ENCODE measurements at places on chromosomes 6 and 20.

- DNase-seq: no peak
Observed at GRCh38 chr6:39209360-39209811, 19.9 kb downstream of the KCNK5 start.

GRCh38 chr6:2225422-2226392 is 19.7 kb downstream of the GMDS start:
- no peak for DNase-seq

DNA sequence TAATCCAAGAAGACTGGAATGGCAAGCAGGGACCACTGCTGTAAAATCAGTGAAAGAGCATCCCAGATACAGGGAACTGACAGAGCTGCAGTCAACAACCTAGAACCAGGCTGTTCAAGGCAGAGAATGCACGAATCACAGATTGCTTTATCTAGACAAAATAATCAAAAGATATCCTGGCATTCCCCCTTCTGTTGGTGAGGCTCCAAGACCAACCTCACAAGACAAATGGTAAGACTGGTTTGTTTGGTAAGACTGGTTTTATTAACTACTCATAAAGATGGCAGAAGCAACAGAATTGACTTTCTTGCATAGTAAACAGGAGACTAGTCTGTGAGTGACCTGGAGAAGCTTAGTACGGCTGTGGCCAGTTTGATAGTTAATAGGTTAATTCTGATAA is 88.8 kb upstream of the AHI1 start:
- no peak for DNase-seq

- DNase-seq: peak; percentile 26
Observed at GRCh38 chr6:117601811-117602150, 530 bp downstream of the GOPC start.

- DNase-seq: no peak
Observed at GRCh38 chr6:15623276-15624116, 39.3 kb downstream of the DTNBP1 start.

DNA sequence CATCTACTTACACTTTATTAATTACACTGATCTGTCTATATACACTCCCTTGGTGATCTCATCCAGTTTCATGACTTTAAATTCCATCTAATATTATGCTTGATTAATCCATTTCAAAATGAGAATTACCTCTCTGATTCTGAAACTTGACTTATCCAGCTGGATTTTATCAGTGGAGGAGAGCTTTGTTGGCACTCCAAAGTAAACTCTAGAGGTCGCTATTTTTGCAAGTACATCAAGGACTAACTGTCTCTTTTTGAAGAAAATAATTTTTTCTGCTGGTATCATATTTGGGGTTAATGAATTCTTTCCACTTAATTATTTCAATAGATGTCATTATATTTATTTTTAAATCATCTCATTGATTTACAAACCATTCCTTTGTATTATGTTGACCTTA is 630.3 kb upstream of the MAN1A1 start:
- no peak for DNase-seq

- DNase-seq: no peak
Observed at GRCh38 chr6:96563853-96564252, 925 bp downstream of the FHL5 start.

DNA sequence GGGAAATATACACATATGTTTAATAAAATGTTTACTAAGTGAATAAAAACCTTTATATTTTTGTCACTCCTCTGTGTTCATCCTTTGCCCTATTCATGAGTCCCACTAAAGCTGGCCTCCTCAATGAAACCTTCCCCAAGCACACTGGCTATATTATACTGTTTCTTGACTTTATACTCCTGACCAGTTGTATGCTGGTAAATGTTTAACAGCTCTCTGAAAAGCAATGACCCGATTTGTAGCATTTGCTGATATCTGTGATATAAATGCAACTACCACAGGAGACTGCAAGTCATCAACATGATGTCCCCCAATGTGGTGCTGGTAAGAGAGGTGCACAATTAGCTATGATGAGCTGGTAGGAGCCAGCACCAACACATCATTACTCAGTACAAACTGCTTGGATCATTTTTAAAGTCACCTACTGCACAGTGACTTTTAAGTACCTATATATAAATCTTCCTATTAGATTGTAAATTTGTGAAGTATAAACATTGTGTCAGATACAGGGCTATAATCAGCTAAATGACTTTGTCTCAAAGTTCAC is 64.6 kb upstream of the MCM9 start:
- DNase-seq: no peak

GRCh38 chr6:56946368-56946767 is 8.5 kb upstream of the BEND6 start:
- DNase-seq: no peak

DNA sequence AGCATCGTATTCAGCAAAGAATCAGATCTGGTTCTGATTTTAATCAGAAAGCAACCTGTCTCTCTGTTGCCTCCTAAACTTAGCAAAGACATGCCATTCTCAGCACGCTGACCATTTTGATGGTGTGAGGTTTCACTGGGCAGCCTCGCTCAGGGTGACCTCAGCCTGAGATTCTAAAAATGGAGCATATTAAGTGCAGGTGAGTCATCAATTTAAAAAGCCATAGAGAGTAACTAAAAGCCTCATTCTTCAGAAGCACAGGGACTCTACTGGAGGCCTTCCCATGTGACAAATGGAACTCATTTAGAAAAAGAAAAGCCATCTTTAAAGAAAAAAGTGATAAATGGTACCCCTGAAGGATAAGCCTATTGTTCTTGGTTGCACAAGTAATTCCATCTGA is 91.3 kb downstream of the FILIP1 start:
- no peak for DNase-seq

DNA sequence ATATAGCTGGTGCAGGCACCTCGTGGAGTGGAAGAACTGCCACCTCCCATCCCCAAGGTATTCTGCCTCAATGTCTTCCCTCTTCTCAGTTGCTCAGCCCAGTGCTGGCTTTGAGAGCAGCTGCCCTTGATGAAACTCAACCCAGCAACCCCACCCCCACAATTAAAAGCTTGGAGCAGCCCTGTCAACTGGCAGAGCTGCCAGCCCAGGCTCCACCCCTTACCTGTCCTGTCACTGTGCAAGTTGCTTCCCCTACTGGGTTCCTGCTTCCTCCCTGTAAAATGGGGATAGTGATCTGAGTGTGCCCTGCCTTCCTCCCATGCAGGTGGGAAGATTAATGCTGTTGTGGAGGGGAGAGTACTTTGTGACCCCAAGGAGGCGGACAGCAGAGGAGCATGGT is 4.5 kb downstream of the TMEM63B start:
- no peak for DNase-seq

DNA sequence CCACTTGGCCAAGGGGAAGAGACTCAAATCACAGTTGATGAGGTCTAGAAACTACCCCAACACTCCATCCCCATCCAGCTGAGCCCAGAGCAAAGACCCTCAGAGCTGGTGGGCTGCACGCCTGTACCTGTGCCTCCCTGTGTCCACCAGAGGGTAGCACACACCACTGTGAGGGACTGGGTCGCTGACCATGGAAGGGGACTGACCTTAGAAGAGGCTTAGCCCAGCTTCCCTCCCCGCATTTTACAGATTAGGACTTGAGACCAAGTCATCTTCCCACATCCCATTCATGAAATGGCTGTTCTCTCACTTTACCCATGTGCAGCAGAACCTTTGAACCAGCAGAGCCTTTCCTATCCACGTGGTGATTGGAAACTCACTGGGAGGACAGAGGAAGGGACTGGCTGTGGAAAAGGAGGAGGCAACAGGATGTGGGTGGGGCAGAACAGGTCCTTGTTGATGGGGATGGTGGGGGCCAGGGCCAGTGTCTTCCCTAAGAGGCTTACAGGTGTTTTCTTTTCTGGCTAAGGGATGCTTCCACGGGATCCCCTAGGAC is 44.3 kb downstream of the CPXM1 start:
- DNase-seq: no peak

GRCh38 chr6:111737065-111737521 is 131.4 kb upstream of the TRAF3IP2 start:
- no peak for DNase-seq

- DNase-seq: no peak
Observed at GRCh38 chr6:167687116-167687725, 139.5 kb upstream of the AFDN start.

- DNase-seq: no peak
Observed at GRCh38 chr6:142417331-142417750, 115.5 kb downstream of the ADGRG6 start.

GRCh38 chr6:35776364-35777215 is at the start of gene CLPSL2:
Gene CLPSL2 (plus strand): TSS chr6:35776598. CDS start chr6:35776619, 21 bp downstream.
- DNase-seq: no peak

GRCh38 chr6:156359912-156360311 is 417.3 kb upstream of the ARID1B start:
- no peak for DNase-seq

DNA sequence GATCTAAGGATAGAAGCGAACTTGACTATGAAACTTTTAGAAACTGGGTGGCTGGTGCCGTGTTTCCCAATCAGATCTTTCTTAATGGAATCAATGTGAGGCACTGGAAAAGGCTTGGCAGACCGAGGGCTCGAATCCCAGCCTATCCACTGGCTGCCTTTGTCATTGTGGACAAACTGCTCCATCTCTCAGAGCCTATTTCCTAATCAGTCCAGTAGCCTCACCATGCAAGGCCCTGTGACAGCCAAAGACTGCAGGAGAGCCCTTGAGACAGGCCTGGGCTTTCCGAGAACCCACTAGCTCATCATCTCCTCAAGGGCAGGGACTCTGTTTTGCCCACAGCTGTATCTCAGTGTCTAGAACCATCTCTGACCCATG is 43.4 kb downstream of the SPDEF start:
- no peak for DNase-seq

DNA sequence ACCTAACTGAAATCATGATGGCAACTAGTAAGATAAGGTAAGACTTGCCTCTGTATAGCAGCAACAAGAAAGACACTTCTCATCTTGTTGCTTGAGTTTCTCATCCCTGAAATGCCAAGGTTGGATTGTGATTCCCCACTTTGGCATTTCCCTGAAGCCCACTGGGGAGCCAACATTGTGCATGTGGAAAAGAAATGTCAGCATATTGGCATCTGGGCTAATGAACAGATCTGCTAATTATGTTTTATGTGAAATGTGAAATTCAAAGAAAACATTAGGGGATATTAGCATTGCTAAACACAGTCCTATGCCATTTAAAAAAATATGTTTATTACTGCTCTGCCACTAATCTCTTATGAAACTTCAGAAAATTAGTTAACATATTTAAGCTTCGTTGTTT is 126.3 kb upstream of the PCSK2 start:
- DNase-seq: no peak

DNA sequence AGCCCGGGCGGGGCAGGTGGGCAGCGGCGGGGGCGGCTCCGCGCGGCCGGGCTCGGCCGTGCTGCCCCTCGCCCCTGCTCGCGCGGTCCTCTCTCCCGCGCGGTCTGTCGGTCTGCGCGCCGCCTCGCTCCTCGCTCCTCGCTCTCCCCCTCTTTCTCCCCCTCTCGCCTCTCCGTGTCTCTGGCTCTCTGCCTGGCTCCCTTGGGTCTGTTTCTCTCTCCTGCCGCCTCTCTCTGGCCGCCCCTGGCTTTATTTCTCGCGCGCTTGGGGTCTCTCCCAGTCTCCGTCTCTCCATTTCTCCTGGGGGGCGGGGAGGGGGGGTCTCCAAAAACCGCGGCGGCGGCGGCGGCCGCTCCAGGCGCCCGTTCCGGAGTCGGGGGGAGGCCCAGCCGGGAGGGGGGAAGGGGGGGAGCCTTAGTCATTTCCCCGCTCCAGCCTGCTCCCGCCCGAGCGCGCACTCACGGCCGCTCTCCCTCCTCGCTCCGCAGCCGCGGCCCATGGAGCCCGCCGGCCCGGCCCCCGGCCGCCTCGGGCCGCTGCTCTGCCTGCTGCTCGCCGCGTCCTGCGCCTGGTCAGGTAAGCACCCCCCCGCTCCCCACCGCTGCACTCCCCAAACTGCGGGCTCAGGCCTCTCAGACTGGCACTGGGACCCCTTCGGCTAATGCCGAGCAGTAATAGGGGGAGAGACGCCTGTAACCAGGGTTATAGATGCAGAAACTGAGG is at the start of gene SIRPA:
SIRPA (plus strand) TSS at position 457 of the 723 bp plus-strand sequence; CDS start at position 498, 41 bp downstream.
- peak; percentile 77 for DNase-seq

DNA sequence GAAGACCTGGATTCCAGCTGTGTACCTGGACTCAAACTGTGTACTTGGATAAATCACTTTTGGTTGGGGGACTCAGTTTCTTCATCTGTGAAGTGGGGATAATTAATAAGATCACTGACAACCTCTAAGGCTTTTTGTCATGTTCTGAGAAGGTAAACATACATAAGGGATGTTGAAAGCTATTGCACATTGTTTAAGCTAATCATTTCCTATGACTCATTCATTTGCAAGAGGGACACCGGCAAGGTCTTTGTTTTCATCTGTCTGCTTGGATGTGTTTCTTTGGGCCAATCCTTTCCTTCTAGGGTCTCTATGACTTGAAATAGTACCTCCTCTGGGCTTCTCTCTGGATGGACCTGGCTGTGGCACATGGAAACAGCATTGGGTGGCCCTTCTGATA is 6.8 kb downstream of the PROKR2 start:
- no peak for DNase-seq

GRCh38 chr6:46756469-46757213 is 9.9 kb downstream of the ANKRD66 start:
- DNase-seq: no peak

DNA sequence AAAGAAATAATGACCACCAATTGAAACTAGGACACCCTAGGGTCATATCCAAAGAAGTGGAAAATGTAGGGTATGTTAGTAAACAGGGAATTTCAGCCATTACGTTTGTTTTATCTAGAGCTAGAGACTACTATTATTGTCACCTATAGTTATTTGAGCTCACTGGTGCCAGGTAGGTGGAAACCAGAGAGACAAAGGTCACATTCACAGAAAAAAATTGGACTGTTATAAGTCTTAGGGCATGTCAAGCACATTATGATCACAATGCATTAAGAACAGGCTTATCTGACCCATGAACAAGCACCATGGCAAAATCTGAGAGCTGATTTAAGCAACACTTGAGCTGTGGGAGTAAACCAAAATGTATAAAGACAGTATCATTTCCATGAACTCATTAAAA is 530.1 kb upstream of the CITED2 start:
- no peak for DNase-seq

DNA sequence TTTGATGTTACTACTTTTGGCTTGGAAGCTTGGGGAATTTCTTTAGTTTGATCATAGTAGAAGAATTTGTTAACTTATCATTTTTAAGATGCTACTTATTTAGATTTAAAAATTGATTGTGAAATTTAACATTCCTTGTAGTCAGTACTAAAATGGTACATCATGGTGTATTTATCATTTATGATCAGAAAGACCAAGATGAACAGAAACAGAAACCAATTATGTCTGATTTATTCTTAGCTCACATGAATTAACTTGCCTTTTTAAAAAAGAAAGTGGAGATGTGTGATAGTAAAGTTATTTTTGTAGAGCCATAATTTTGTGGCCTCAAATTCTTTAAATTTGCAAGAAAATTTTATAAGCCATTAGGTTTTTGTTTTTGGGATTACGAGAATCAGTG is 77.6 kb downstream of the LIN28B start:
- DNase-seq: no peak

GRCh38 chr6:39518221-39518620 is 195.7 kb upstream of the KCNK16 start:
- DNase-seq: no peak

DNA sequence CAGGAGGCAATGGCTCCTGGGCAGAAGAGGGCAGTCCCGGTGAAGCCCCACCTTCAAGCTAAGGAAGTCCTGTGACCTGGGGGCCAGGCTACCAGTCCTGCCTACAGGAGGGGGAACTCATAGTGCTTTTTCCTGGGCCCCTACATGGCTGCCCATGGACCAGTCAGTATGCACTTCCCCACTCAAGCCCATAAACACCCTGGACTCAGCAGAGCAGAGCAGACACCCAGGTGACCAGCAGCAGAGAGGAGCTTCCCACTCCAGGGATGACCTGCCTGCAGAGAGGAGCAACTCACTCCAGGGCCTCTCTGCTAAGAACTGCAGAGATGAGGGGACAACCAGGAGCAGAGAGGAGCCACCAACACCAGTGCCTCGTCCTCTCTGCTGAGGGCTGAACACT is 14.3 kb upstream of the ABCC10 start:
- no peak for DNase-seq
